ENCODE measurements at places on chromosomes 6 and 20.

DNA sequence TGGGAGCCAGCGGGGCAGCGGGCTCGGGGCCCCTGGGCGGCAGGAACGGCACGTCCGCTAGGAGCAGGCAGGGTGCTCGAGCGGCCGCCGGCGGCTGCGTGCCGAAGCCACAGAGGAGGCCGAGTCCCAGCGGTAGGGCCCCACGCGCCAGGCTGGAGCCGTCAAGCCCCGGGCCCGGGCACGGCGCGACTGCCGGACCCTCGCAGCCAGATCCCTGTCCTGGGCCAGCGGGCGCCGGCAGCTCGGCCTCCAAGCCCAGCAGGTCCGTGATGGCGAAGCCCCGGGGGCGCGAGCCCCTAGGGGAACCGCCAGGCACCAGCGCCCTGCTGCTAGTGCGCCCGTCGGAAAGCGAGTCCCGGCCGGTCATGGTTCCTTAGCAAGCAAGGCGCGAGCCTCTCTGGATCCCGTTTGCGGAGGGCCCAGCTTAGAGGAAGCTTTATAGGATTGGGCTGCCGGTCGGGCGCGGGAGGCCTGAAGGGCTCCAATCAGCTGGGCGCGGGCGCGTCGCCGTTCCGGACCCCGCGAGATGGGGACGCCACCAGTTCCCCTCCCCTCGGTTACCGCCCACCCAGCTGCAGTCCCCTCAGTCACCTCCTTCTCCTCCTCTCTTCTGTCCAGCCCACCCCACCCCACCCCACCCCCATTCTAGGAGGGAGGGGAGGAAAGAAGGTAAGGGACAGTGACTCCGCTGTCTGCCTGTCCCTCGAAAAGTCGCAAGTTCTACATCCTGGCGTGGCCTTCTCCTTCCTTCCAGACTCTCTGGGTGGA is at the start of gene VSX1:
TSS of gene VSX1 (minus strand) at position 412 of the 768 bp plus-strand sequence. CDS start at position 367, 45 bp downstream.
- no peak for DNase-seq

DNA sequence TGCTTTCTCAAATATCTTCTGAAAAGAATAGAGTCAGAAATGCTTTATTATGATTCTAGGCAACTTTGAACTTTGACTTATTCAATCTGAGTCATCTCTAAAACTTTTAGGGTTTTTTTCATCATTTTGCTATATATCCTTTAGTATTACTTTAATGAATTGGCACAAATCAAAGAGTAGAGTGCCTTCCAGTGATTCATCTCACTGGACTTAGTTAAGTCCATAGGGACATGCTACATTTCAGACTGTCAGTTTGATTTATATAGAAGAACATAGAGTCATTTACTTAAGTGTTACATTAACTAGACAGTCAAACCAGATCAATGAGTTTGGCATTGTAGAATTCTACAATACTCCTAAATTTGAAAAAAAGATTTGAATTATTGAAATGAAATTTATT is 1235.7 kb upstream of the MAP3K7 start:
- DNase-seq = no peak

DNA sequence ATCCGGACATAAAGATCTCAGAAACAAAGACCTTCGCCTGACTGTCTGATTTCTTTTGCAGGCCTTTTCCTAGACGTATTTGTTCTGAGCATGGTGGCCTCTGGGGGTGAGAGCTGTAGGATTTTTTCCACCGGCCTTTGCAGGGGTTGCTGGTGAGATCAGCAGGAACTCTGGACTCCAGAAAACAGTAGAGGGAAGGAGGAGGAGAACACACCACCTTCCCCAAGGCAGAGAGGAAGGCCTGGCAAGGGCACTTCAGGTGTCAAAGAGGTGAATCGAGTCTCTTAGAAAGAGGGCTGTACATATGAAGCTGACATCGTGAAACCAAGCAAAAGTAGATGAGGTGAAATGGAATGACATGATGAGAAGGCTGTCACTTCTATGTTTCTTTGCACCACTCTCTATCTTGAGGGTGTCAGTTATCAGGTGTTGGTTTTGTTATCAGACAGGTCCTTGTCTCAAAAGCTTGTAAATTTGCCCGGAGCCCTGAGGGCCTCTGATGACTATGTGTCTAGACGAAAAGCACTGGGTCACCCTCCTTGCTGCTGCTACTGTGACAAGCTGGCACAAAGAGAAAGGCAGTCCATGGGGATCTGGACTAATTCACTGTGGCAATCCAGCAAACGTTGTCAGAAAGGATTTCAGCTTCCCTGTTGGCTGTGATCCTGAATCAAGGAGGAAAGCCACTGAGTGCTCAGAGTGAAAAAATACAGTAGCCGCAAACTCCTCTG is 91.3 kb upstream of the MAP3K7 start:
- no peak for DNase-seq

GRCh38 chr20:34875642-34876405 is 588 bp upstream of the ACSS2 start:
- DNase-seq = no peak

GRCh38 chr20:52172392-52173047 is 19.1 kb downstream of the ZFP64 start:
- DNase-seq = no peak

- DNase-seq = no peak
These were observed 246.0 kb upstream of the SPTLC3 start for GRCh38 chr20:12762725-12763124.

DNA sequence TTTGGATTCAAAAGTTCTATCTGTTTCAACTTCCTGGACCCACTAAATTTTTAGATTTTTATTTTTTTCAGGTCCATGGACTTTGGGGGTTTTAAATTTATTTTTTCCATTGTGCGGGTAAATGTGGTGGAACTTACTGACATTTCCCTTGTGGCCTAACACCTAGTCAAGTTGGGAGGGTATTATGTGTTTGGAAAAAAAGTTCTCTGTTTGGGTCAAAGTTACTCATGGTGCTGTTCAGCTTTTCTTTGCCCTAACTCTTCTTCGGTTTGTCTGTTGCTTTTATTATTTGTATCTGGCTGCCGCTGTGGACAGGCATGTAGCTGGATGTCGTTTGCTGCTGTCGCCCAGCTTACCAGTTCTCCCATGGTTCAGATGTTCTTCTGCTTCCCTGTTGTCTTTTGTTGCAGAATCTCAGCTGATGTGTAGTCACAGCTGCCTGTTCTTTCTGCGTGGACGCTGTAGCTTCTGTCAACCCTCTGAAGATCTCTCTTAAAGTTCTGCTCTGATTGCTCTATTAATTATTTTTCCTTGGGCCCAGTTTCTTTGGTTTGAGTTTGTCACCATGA is 7.9 kb downstream of the IGF2R start:
- DNase-seq = no peak

DNA sequence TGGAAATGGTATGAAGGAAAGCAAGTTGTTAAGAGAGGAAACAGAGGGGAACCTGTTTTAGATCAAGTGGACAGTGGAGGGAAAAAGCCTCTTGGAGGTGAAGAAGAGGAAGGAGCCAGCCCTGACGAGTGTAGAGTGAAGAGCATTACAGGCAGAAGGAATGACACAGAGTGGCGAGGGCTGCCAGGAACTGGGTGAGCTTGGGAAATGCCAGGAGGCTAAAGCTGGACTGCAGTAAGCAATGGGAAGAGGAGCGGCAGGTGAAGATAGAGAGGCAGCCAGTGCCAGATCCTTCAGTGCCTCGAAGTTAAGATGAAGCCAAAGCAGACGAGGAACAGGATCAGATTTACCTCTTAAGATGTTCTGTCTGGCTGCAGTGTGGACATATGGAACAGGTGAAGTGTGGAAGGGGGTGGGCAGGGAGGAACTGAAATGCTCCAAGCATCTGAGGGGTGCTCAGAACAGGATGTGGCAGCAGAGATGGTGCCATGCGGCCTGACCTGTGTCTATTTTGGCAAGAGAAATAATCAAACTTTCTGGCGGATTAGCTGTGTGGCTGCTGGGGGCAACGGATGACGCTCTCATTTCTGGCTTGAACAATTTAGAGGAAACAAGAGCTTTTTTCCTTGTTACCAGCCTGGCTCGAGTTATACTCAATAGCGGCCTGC is 748.4 kb downstream of the PTPRT start:
- no peak for DNase-seq

- DNase-seq = no peak
These were observed 44.0 kb upstream of the SLC22A16 start for GRCh38 chr6:110520209-110520965.

GRCh38 chr20:52532674-52533073 is 341.1 kb upstream of the ZFP64 start:
- DNase-seq = no peak

DNA sequence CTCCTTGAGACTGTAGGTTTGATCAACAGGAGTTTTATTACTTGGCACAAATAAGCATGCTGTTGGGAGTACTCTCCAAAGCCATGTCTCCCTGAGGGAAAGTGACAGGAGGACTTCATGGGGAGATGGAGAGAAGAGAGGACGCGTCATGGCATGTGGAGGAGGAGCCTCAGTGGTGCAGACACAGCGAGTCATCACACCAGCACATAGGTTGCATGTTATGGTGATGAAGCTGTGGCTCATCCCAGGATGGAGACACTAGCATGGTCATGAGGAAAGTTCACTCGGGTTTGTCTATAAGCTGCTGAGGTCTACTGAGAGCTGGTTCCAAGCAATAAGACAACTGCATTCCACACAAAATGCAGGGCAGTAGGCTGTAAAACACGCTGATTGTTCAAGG is 13.2 kb upstream of the SSTR4 start:
- DNase-seq = no peak

- DNase-seq = no peak
These were observed 370.3 kb downstream of the CD109 start for GRCh38 chr6:74066168-74066871.

DNA sequence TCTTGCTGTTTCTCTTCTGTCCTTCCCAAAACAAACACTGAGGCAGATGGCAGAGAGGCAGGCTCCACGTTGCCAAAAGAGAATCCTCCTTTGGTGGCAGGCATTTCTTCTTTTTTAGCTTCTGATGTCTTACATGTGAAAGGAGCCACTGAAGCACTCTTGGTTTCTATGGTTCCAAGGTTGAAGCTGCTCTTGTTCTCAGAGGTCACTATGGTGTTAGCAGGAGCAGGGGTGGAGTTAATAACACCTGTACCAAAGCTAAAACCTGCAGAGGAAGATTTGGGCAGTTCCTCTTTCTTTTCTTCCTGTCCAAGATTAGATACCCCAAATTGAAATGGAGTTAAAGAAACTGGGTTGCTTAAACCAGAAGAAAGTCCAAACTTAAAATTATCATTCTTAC is 28.8 kb downstream of the FAM8A1 start:
- no peak for DNase-seq

- DNase-seq = peak; percentile 11
These were observed 65.2 kb downstream of the STX11 start for GRCh38 chr6:144215402-144215931.

DNA sequence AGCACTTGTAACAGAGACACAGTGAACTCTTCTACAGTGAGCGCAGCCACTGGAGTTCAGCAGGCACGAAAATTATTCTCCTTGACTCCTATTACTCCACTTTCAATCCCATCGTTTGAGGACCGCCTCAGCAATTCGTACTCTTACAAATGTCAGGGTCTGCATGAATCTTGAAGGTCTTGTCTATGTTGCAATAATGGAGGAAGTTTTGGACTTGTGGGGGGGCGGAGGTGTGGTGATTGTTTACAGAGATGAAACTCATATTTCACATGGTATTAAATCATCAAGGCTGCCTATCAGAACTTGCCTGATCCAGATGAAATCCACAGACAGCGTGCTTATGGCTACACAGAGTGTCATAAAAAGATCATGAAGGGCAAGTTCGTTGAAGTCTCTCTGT is 42.0 kb downstream of the SLC2A12 start:
- DNase-seq = no peak

GRCh38 chr6:35048031-35048613 is 93.0 kb downstream of the TCP11 start:
- no peak for DNase-seq

DNA sequence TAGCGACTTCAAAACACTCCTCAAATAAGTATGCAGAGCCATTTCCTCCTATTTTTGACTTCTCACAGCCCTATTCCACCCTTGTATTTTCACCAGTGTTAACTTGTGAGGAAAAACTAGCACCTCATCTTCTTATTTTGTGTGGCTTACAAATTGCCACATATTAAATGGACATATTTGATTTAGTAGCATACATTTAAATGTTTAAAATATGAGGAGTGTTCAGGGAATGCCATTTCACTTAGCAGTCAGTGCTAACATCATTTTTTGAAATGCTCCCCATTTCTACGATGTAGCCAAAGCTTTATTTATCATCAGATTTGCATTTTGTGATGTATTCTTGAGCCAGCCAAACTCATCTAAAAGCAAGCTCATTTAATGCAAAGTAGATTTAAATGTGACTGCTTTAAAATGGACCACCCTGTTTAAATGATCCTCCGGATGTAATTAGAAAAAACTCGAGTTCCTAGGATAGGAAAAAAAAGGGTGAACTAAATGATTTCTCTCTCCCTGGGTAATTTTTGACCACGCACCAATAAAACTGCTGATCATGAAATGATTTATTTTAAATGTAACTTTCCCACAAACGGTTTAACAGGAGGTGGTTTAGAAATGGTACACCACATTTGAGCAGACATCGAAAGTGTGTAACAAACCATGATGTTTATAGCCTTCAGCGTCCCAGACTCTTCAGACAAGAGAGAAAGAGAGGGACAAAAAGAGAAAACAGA is 172.6 kb downstream of the CD83 start:
- DNase-seq = no peak

All from T-helper 2 cell treated with Interferon-gamma antibody and Interleukin-4, amounts not matched to agents 5 μg/mL and 100 μg/mL, for 36 hours (primary cell).